ENCODE measurements at places on chromosomes 1 and 21.

- peak; percentile 63 for DNase-seq
These were observed 559 bp upstream of the AGRN start for GRCh38 chr1:1019122-1019999.

DNA sequence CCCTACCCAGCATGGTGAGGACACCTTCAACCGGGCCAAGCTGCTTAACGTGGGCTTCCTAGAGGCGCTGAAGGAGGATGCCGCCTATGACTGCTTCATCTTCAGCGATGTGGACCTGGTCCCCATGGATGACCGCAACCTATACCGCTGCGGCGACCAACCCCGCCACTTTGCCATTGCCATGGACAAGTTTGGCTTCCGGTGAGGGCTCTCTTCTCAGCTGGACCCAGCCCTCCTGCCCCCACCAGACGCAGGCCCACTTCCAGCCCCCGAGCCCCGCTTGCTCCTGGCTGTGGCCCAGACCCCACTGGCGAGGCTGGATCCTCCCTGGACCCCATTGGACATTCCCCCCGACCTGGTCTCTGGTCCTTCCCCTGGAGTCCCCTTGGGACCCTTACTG lies 5.8 kb downstream of the B4GALT2 start:
- no peak for DNase-seq

DNA sequence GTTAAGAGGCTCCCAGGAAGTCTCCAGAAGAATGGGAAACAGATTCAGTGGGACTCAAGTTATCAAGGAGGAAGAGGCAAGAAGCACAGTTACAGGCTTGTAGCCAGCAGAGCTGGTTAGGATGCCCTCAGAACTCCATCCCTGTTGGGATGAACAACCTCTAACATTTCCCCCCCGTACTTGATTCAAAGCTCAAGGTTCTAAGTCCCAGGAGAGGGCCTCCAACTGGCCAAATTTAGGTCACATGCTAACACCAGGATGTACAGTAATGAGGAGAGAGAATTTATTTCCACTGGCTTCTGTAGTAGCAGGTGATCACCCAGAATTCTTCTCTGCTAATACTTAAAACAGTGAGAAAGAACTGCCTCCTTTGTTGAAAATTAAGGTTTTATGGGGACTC lies 22.3 kb upstream of the HSPA13 start:
- no peak for DNase-seq

DNA sequence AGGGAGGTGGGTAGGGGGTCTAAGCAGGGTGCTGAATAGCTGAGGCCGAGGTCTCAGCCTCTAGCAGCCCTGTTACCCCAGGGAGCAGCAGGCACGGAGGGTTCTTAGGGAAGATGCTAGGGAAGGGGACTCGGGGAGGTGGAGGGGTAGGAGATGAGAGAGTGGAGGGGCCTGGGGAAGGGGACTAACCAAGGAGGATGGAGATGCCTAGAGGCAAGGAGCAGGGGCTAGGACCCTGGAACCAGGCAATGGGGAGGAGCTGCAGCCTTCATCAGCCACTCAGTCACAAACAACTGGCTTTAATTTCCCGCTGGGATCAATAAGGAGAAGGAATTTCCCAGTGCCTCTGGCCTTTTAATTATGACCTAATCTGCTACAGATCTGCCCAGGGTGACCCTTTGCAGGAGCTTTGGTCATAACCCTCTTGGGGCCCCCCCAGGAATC lies 2.9 kb upstream of the CRABP2 start:
- DNase-seq, result no peak

- no peak for DNase-seq
These were observed 104.0 kb upstream of the PPM1J start for GRCh38 chr1:112818990-112819689.

GRCh38 chr1:45348020-45348419 lies 7.8 kb upstream of the MUTYH start:
- no peak for DNase-seq

DNA sequence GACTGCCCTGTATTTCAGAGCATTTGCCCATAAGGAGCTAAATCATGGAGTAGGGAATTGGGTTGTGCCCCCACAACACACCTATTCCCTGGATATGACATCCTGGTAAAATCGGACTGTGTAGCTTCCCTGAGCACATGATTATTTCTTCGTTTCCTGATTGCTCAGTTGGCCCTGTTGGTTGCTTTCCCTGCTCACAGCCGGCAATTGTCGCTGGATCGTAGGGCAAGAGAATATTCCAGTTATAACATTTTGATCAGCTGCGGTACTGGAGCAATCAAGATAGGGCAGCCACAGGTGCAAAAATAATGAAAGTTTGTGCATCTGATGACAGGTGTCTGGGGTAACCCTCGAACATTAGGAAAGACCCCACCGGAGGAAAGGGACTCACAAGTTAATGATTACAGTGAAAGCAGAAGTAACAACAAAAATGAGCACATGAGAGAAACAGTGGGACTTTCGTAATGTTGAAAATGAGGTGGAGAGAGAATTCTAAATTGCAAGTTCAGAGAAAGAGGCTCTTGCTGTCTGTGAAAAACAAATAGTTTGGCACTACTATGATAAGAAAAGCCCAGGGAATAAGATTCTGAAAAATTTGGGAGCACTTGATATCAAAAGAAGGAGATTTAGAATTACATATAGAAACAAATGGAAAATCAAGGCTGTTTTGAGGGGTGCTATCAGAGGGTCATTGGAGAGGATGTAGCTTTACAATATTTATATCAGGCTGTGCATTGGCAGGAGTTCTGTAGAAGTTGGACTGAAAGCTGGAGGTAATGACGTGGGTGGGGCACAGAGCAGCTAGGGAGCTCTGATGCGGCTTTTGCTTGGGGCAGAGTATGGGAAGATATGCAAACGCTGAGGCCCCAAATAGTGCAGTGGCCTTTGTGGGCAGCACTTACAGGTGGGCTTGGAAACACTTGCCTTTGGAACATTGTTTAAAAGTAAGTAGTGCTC lies at the start of gene MAB21L3:
MAB21L3 (plus strand) TSS at position 833 of the 957 bp plus-strand sequence. CDS start 1,217 bp downstream, outside the sequence.
- no peak for DNase-seq

DNA sequence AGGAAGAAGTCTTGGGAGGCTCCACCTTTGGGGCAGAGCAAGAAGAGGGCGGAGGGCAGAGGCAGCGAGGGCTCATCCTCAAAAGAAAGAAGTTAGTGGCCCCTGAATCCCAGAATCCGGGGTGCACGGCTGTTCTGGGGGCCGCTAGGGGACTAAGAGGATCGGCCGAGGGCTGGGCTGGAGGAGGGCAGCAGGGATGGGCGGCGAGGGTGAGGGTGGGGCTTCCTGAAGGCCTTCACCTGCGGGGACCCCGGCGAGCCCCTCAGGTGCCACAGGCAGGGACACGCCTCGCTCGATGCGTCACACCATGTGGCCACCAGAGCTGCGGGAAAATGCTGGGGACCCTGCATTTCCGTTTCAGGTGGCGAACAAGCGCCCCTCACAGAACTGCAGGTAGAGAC lies 23.9 kb downstream of the COL6A1 start:
- no peak for DNase-seq

DNA sequence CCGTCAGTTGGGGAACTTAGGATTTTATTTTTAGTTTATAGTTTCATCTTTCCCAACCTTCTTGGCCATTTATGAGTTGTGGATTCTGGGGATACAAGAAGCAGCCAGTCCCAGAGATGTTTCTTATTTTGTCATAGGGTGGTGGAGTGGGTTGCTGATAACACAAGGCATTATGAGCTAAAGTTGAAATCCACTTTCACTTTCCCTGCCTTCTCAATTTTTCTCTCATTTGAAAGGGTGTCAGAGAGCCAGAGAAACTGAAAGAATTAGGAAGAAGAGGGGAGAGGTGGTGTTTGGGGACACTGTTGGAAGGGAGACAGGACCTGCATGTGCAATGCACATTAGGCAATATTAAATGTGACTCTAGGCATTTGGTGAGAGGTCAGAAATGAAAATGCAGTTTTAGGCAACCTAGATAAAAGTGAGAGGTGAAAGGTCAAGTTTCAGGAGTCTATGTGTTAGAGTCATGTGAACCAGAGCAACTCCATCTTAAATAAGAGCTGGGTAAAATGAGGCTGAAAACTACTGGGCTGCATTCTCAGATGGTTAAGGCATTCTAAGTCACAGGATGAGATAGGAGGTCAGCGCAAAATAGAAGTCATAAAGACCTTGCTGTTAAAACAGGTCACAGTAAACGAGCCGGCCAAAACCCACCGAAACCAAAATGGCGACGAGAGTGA lies 71.1 kb upstream of the F3 start:
- no peak for DNase-seq

GRCh38 chr1:176543360-176544129 lies 80.6 kb downstream of the PAPPA2 start:
- no peak for DNase-seq

DNA sequence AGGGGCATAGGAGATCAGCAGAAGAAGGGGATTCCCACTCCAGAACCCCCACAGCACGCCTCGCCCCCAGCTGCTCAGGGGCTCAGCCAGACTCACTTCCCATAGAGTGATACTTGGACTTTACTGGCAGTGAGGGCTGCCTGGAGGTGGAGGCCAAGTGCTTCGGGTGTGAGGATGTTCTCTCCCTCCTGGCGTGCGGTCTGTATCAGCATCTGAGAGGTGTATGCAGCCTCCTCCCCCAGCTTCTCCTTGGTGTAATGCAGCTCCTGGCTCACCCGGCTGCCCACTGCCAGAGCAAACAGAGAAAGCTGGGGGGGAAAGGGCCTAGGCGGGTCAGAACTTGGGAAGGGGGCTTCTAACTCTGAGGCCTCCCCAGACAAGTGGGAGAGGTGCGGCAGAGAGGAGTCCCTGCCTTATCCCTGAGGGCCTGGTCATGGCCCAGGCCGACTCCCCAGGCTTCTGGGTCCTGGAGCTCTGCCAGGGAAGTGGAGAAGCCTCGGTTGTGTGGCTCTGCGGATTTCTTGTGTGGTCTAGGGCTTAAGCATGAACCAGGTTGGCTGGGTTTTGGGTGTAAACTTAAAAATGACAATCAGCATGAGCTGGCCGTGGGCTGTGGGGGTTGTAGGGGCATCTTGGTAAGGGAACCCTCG lies 10.9 kb downstream of the PTCH2 start:
- DNase-seq, result no peak

GRCh38 chr1:54501849-54502248 lies 46.2 kb upstream of the ACOT11 start:
- DNase-seq, result no peak

GRCh38 chr1:174680101-174680500 lies 232.3 kb downstream of the GPR52 start:
- no peak for DNase-seq
